ENCODE measurements at places on chromosomes 7 and 10.

GRCh38 chr7:38453826-38454225 is 177.3 kb downstream of the AMPH start:
- no peak for DNase-seq

- DNase-seq = peak; percentile 72
These were observed 21.6 kb upstream of the TSPAN33 start for GRCh38 chr7:129122751-129123509.

DNA sequence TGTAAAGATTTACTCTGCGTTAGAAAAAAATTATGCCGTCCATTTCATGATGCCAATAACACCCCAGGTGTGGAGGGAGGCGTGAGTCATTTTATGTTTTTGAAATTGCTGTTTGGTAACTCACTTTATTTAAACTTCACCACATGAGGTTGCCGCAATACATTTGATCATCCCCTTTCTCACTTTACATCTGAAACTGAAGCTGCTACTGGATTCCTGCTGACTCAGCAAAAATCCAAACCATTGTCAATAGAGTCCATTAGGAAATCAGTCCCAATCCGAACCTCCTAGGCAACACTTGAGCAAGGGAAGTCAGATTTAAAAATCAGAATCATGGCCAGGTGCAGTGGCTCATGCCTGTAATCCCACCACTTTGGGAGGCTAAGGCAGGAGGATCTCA is 136.6 kb upstream of the SVIL start:
- no peak for DNase-seq

- no peak for DNase-seq
These were observed 30.3 kb downstream of the CHAT start for GRCh38 chr10:49644035-49644646.

DNA sequence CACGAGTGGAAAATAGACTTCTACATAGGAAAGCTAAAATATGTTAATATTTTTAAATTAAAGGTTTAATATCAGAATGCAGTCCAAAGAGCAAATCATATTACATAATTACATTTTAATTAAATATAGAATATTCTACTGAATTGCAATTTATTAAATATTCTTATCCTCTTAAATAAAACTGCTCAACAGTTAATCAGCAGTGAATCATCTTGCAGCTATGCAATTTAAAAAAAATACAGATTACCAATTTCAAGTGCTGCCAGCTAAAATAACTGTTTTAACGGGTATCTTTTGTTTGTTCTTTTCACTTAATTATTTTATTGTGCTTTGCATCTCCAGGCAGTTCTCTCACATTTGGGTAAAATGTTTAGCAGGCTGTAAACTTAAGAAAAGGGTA is 82.2 kb downstream of the ZNRF2 start:
- no peak for DNase-seq

GRCh38 chr7:39291628-39292410 is 274.4 kb upstream of the YAE1 start:
- no peak for DNase-seq

GRCh38 chr7:108358553-108358952 is 97.7 kb downstream of the NRCAM start:
- DNase-seq = no peak

GRCh38 chr7:30757342-30757692 is 5.4 kb downstream of the INMT start:
- DNase-seq = no peak

DNA sequence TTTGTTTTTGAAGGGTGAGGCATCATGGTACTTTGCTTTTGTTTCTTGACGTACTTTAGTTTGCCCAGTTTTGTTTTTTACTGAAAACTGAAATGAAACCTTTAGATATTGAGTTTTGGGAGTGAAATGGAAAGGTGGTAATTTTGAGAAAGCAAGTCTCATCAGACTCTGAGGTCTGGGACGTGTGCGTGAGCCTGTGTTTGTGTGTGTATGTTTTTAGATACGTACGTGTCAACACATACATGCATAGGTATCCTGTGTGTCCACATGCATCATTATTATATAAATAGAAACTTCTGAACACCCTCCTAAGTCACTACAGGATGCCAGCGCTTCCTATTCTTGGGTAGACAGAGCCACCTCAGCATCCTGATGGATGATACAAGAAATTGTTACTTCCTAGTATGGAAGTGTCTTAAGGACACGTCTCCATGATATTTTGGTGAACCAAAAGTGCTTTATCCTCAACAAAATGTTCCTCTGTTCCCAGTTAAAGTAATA is 47.8 kb downstream of the PROSER2 start:
- no peak for DNase-seq

DNA sequence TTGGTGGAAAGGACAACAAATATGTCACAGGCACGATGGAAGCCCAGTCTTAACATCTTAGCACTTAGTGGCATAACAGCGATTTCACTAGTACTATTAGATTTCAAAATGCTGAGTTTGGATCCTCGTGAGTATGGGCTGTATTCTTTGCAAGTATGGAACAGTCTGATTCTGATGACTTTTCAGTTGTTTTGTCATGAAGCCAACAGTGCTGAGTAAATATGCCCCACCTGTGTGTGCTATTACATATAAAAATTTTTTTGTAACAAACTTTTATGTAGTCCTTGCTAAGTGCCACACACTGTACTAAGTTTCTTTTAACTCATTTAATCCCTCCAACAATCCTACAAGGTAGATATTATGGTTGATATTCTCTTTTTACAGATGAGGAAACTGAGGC is 30.8 kb downstream of the MTURN start:
- no peak for DNase-seq

DNA sequence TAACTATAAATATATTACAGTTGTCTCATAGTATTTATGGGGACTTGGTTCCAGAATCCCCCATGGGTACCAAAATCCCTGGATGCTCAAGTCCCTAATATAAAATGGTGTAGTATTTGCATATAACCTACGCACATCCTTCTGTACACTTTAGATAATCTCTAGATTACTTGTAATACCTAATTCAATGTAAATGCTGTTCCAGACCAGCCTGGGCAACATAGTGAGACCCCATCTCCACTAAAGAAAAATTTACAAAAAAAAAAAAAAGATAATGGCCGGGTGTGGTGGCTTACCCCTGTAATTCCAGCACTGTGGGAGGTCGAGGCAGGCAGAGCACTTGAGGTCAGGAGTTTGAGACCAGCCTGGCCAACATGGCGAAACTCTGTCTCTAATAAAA is 17.4 kb upstream of the GNA12 start:
- no peak for DNase-seq

GRCh38 chr7:40331915-40332314 is 197.1 kb downstream of the SUGCT start:
- DNase-seq = no peak

DNA sequence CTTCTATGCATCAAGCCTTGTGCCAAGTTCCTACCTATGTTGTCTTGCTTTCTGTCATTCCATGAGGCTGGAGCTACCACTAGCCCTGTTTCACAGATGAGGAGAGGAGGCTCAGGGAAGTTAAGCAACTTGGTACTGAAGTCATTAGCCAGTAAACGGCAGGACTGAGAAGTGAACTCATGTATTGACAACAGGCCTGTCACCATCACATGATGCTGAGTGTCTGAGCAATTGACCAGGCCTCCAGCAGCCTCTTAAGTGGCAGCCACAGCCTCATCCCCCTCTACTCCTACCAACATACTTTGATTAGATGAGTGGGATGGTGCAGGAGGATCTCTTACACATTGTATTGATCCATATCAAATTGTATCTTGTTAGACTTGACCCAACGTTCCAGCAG is 317.6 kb downstream of the GRID1 start:
- DNase-seq = no peak

- no peak for DNase-seq
These were observed 67.6 kb downstream of the MDFIC start for GRCh38 chr7:114989531-114989930.

DNA sequence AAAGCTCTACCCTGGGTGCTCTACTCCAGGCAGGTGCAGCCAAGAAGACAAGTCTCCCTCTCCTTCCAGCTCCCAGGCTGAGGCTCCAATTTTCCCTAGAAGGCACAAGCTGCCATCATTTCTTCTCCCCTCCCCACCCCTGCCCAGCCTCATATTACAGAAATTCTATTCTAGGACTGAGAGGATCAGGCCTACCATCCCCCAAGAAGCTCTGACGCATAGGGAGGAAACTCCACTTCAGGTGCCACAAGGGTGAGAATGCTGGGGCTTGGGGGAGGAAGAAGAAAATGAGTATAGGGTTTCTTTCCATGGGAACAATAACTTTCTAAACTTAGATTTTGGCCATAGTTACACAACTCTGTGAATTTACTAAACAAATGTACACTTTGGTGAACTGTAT is 35.3 kb downstream of the FEZF1 start:
- no peak for DNase-seq

DNA sequence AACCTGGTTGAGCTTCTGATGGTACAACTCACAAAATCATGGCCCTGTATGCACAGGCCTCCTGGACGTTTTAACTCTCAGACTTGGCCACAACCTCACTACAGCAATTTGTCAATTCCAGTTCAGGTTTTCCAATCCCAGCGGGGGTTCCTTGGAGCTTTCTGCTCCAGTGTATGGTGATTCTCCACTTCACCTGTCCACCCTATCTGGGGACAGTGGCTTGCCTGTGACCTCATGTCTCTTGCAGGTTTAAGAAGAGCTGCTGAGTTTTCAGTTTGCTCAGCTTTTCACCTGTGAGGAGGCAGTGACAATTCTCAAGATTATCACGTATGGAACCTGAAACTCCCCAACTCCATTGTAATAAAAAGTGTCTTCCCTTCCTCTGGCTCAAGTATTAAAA is 254.1 kb downstream of the DIP2C start:
- DNase-seq = no peak

DNA sequence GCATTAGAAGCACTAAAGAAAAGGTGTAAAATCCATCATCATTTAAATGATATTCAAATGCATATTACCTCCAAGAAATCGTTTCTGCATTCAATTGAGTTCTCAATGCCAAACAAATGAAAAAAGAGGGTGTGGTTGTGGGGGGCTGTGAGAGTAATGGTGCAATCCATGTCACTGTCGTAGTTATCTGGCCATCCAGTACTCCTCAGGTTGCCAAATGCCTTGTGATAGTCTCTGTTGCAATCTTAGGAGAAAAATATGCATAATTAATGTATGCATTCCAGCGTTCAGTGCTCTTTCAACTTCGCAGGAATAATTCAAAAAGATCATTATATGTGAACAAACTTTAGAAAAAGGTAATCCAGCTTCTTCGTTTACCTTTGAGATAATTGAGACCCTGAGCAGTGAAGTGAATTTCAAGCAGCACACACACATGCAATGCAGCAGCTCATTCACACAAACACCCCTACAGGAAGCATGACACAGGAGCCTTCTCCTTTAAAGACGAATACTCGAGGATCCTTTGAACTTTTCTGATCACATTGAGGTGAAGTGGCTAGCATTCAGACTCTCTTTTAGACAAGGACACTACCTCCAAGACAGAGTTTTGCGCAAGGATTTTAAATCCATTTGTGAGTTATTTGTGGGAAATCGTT is 73.4 kb downstream of the OR13A1 start:
- DNase-seq = no peak

DNA sequence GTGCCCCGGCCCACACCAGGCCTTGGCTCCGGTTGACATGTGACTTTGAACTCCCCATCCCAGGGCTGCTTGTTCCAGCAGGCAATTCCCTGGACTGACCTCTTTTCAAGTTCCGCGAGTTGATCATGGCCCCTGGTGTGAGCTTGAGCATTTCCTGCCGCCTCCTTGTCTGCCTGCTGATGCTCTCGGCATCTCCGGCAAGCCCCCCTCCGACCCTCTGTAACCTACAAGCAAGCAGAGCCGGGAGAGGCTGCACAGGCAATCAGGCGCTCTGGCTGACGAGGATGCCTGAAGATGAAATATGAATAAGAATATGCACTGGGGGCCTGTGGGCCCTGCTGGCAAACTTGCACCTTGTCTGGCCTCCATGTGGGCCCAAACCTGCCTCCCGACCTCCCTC is 304.9 kb upstream of the MKI67 start:
- no peak for DNase-seq

GRCh38 chr7:1922870-1923236 is 252.8 kb downstream of the ELFN1 start:
- no peak for DNase-seq

DNA sequence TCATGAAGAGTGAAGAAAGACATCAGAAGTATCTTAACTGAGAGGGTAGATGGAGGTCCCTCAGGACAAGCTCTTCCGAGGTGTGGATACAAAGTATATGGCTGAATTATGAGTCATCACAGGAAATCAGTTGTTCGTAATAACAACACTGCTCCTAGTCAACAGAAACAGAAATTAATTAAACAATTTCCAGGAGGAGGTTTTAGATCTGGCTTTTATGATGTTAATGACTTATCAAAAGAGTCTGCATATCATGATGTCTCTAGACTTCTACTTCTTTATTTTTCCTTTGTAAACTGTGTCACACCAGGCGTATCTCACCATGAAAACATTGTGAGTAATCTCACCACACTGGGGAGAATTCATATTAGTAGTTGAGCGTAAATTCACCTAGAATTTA is 31.2 kb downstream of the OSBPL3 start:
- DNase-seq = no peak

GRCh38 chr10:20535897-20536881 is 360.9 kb downstream of the NEBL start:
- no peak for DNase-seq

DNA sequence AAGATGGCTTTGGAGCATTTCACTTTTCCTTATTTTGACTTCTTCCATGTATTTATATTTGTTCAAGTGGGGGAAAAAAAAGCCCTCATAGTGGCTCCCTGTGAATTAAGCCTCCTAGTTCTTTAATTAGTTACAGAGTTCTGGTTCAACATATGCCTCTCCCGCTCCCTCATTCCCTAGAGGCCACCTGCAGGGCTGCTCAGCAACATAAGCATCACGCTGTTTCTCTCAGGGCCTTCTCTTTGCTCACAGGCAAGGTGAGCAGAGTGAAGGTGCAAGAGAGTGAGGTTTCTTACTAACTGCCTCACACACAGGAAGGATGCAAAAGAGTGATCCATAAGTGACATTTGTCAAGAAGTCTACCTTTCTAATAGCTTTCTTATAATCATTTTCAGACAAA is 196.7 kb downstream of the SEMA3E start:
- DNase-seq = no peak

DNA sequence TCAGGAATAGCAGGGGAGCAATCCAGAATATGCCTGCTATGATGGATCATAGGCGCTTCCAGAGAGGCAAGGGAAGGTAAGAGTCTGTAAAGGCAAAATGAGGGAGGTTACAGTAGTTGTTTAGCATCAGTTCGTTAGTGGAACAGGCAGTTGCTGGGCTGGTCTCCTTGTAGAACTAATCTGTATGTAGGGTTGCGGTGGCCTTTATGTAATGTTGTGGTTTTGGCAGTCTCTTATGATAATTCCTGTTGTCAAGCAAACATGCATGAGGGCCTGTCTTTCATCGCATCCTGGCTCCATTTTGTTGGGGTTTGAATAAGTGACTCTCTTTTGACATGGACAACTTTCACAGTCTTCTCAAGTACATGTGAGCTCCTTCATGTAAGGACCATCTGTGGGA is 427.8 kb upstream of the LRGUK start:
- DNase-seq = no peak

- DNase-seq = no peak
These were observed 456.1 kb upstream of the FOXK1 start for GRCh38 chr7:4225881-4226523.

GRCh38 chr7:69837387-69838068 is 239.3 kb downstream of the AUTS2 start:
- no peak for DNase-seq

GRCh38 chr7:85054306-85054705 is 132.6 kb downstream of the SEMA3D start:
- no peak for DNase-seq

All from activated CD4-positive, alpha-beta memory T cell treated with anti-CD3 and anti-CD28 coated beads for 36 hours (primary cell).